ENCODE measurements at places on chromosomes 11 and 22.

DNA sequence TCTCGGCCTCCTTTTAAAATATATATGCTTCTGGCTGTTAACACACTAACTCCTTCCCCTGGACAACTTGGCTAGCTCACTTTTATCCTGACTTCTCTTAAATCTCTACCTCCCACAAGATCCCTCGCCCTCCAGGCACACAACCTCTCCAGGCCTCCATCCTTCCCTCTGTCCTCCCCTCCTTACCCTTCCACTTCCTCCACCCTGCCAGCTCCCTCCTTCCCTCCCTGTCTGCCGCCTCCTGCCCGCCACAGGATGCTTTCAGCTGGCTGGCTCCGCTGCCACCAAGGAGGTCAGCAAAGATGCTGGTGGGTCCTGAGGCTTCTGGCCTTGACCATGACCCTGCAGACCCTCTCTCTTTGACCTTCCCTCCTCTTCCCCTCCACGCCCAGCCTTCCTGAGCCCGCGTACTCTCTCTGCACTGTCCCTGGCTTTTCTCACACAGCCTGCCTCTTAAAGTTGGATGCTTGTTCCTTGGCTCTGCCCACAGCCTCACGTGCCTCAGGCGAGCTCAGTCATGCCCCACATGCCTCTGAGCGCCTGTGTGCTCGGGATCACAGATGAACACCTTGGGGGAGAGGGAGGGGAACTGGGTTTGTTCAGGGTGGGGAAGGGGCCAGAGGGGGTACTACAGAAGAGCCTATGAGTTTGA, 6.7 kb downstream of the NFAM1 start:
- DNase-seq: no peak

GRCh38 chr11:39374963-39375698, 2084.3 kb downstream of the LRRC4C start:
- DNase-seq: no peak

DNA sequence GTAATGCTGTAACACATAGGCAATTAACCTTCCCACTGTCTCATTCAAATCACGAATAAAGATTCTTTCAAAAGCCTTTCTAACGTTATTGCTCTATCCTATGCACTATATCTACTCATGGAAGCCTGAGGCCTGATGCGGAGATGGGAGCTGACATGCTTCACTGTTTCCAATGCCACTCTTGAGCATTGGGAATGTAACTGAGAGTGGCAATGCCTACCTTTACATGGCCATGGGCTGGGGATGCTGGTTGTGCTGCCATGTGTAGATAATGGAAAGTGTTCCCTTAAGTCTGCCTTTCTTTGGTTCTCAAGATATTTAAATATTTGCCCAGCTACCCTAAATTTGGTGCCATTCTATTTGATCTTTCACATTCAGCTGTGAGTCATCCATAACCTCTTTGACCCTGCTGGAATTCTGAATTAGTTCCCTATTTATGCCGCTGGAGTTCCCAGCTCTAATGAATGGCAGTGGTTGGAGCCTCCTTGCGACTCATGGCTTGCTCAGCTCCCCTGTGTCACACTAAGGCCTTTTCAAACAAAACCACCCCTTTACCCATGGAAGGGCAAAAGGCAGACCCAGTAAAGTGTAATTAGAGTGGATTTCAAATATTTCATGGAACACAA, 21.4 kb upstream of the DKK3 start:
- no peak for DNase-seq

DNA sequence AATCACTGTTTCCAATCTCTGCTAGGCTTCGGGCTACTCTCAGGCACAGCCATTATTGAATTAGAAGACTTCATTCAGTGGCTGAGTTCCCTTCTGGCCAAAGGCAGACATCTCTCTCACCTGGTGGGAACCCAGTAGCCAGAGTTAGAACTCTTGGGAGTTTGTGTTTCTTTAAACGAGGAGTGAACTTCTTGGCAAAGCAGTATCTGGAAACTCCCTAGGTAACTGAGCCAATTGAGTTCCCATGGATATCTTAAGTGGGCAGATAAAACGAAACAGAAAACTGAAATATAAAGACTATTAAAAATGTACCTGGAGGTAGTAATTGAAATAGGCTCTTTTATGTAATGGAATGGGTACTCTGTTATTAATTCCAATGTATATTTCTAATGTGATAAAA, 125.6 kb downstream of the NELL1 start:
- DNase-seq: no peak

Measured in stimulated activated CD8-positive, alpha-beta memory T cell treated with anti-CD3 and anti-CD28 coated beads, Interleukin-15, amount 100 ng/mL, for 48 hours (primary cell).